ENCODE measurements at places on chromosomes 5 and 9.

DNA sequence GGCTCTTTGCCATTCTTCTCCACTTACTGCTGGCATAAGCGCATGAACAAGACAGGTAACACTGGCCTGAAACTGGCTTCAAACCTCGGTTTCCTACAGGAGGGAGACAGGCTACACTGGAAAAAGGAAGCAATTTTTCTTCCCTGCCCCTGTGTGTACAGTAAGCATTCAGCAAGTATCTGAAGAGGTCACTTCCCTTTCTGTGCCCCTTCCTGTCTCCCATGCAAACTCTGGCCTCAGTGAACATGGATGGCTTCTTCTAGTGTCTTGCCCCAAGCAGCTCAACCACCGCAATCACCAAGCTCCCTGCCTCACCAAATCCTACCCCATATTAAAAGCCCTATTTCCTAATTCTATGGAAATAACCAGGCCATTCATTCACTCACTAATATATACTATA lies 42.4 kb downstream of the SERINC5 start:
- no peak for DNase-seq

DNA sequence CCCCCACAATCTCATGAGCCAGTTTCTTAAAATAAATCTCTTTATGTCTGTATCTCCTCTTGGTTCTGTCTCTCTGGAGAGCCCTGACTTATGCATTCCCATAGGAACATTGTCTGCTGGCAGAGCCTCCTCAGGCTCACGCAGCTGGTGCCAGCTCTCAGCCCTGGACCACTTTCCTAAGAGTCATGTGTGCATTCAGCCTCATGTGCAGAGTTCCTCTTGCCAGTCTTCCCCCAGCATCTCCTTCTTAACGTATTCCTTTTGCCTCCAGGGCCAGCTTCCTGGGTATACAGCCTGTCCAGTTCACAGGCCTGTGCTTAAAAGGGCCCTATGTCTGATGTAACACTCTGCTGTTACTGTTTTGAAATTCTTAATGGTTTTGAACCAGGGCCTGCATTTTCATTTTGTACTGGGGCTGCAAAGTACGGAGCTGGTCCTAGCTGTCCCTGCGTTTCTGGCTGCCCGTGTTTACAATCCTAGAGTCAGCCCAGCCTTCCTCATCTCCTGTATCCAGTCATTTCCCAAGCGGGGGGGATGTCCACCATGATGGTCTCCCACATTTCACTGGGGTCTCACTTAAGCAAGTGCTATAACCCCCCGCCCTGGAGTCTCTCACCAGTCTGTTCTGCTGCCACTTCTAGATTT lies 18.1 kb downstream of the ANKRD33B start:
- DNase-seq = no peak

- DNase-seq = no peak
Measured at GRCh38 chr9:135081264-135081660, 6.2 kb upstream of the OLFM1 start.

DNA sequence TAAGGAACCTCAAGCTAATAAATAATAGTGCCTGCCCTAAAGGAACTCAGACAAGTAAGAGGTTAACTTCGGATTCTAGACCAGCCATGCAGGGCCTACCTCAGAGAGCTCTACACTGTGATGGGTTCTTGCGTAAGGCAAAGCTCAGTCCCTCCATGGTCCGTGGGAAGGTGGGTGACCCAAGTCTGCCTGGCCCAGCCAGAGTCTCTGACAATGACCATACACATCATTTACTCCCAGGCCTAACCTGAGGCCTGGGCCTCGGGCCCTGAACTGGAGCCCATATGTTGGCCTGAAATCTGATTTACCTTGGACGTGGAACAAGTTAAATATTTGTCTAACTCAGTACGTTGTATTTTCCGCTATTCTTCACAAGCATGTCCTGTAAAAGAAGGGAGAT lies 55.1 kb downstream of the TMEM174 start:
- DNase-seq = no peak

DNA sequence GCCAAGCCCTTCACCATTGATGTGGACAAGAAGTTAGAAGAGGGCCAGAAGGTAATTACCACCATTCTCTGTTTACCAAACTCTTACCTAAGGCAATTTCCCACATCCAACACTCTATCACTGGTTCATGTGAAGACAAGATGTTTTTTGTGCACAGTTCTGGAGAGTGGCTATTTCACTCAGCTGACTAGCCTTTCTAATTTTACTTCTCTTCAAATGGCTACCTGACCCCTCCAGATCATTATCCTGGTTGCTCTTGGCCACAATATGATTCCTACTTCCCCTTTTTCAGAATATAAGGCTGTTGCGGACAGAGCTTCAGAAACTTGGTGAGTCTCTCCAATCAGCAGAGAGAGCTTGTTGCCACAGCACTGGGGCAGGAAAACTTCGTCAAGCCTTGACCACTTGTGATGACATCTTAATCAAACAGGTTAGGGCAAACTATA lies 7.1 kb downstream of the KIF20A start:
- DNase-seq = no peak
